K562 (cell line): ENCODE measurements at places on chromosomes 2 and 18. TPM values are rescaled to one million over a fixed set of nuclear protein-coding genes. Genes with fewer than 3 reads are reported as not detected.

GRCh38 chr2:69811591-69811990 lies 17.9 kb upstream of the GMCL1 start:
- no peak overlapping the region for H3K4me3 ChIP-seq
- no peaks in the 10 kb centered on the region for H3K36me3 ChIP-seq
- H3K27ac ChIP-seq, result no peak overlapping the region
- H3K4me1 ChIP-seq, result peaks cover 3% of the 10 kb centered on the region; the same call in 1 of the 2 replicates
- H3K27me3 ChIP-seq, result no peaks in the 10 kb centered on the region
- DNase-seq, result no peak

- H3K4me1 ChIP-seq, result no peaks in the 10 kb centered on the region
- H3K36me3 ChIP-seq, result no peaks in the 10 kb centered on the region
- H3K27me3 ChIP-seq, result no peaks in the 10 kb centered on the region; the same call in 2 of the 3 replicates
- no peak overlapping the region for H3K27ac ChIP-seq
- DNase-seq, result no peak
- H3K4me3 ChIP-seq, result no peak overlapping the region
These were observed 91.4 kb downstream of the COPS8 start for GRCh38 chr2:237177052-237177451.

- no peaks in the 10 kb centered on the region for H3K36me3 ChIP-seq
- no peak overlapping the region for H3K4me3 ChIP-seq
- peaks cover 17% of the 10 kb centered on the region for H3K4me1 ChIP-seq
- H3K27me3 ChIP-seq, result no peaks in the 10 kb centered on the region; the same call in 2 of the 3 replicates
These were observed 35.1 kb upstream of the B3GNT7 start for GRCh38 chr2:231360401-231360800.

- no peaks in the 10 kb centered on the region for H3K4me1 ChIP-seq
- no peak overlapping the region for H3K4me3 ChIP-seq
- H3K36me3 ChIP-seq, result no peaks in the 10 kb centered on the region
- H3K27ac ChIP-seq, result no peak overlapping the region
- H3K27me3 ChIP-seq, result no peaks in the 10 kb centered on the region
These were observed 57.0 kb downstream of the CCDC102B start for GRCh38 chr18:68854786-68855391.

DNA sequence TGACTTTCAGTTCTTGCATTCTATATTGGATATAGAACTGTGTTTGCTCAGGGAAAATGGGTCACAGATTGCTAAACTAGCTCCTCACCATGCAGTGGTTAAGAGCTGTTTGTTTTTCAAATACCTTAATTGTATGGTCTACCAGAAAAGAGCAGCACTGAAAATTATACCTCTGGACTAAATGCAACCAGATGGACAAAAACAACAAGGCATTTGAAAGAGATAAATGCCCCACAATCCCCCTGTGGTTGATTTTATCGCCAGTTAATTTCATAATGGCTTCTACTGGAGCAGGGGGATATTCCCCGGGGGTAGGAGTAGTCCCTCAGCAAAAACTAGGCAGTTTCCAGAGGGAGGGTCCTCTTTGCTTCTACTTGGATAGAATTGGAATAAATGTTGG lies 267.9 kb upstream of the TNP1 start:
- H3K27ac ChIP-seq, result no peak overlapping the region
- no peaks in the 10 kb centered on the region for H3K4me1 ChIP-seq

DNA sequence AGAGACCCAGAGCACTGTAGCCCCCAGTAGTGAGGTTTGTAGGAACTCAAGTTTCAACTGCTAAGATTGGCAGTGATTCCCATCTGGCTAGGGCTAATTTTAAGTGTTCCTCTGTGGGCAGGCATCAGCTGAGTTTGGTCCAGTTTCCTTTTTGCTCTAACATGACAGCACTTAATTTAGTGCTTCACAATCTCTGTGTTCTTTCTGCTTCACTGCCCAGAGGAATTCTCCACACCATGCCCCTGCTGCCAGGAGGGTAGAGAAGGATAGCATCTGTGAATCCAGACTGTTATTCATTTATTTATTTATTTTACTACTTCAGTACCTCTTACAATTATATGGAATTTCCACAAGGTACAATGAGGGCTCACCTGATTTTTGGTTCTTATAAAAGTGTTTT lies 549.9 kb upstream of the FSIP2 start:
- H3K27ac ChIP-seq, result no peak overlapping the region
- no peak overlapping the region for H3K4me3 ChIP-seq
- H3K36me3 ChIP-seq, result no peaks in the 10 kb centered on the region

GRCh38 chr2:157178874-157179273 lies 78.6 kb upstream of the GALNT5 start:
- no peak overlapping the region for H3K27ac ChIP-seq
- no peaks in the 10 kb centered on the region for H3K27me3 ChIP-seq
- peak; percentile 37 for DNase-seq
- no peak overlapping the region for H3K4me3 ChIP-seq

DNA sequence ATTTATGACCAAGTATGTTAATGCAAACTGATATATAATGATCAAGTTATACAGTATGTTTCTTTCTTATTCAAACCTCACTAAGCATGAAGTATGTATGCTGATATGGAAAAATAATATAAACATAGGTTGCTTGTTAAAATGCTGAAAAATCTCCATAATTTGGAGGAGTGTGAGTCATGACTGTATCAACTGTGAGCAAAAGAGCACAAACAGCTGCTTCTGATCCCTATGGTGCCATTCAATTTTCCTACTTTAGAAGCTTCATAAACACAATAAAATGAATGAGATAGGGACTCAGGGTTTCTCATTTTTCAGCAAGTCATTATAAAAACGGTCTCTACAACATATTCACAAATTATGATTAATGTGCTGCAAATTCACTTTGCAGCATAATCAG lies 129.9 kb upstream of the TFPI start:
- no peak overlapping the region for H3K27ac ChIP-seq
- no peaks in the 10 kb centered on the region for H3K4me1 ChIP-seq
- no peaks in the 10 kb centered on the region for H3K36me3 ChIP-seq
- DNase-seq, result no peak
- no peaks in the 10 kb centered on the region for H3K27me3 ChIP-seq

- no peaks in the 10 kb centered on the region for H3K36me3 ChIP-seq
- H3K4me3 ChIP-seq, result no peak overlapping the region
These were observed 30.6 kb upstream of the CYP1B1 start for GRCh38 chr2:38106405-38107094.

Gene SH3YL1
- 4.0 and 5.5 TPM in 2 replicates for total RNA-seq

DNA sequence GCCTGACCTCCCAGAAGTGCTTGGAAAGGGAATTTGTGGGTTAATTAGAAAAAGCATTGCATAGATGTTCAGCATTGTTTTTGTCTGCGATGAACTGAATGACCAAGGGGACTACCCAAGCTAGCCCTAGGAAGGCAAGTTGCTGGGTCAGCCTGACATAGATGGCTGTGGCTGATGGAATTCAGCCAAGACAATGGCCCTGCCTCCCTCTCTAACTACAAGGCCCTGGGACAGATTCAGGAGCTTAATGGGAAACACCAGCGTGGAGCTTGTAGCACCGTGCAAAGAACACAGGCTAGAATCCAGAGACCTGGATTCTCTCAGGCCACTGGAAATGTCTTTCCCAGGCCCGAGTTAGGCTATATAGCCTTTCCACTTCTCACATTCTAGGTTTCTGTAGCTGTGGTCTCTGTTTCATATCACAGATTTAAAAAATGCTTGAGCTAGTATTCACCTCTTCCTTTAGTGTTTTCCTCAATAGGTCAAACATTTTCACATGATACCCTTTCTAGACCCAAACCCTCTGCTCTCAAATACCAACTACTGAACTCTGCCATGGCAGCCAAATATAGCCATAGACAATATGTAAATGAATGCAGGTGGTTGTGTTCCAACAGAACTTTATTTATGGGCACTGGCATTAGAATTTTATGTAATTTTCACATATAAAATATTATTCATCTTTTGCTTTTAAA lies 294.3 kb upstream of the MEX3C start:
- H3K4me1 ChIP-seq, result no peaks in the 10 kb centered on the region
- H3K36me3 ChIP-seq, result no peaks in the 10 kb centered on the region
- H3K27ac ChIP-seq, result no peak overlapping the region
- H3K4me3 ChIP-seq, result no peak overlapping the region

DNA sequence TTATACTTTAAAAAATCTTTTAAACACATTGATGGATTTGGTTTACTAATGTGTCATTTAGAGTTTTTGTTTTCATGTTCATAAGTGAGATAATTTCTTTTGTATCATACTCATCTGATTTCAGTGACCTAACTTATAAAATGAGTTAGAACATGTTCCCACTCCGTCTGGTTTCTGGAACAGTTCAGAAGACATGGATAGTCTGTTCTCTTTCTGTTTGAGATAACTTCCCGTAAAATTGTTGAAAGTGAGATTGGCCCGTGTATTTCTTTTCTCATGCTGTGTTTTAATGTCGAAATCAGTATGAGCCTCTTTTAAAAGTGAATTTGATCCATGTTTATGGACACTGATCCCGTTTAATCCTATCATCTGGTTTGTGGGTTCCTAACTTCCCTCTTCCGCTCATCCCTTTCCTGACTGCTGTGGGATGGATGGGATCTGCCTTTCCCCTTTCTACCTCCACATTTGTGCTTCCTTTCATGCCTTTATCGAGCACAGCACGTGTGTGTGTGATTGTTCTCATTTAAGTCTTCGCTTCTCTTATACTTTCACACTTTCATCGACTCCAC lies 78.9 kb downstream of the COPS8 start:
- H3K27ac ChIP-seq, result no peak overlapping the region
- DNase-seq, result no peak
- no peak overlapping the region for H3K4me3 ChIP-seq
- H3K27me3 ChIP-seq, result no peaks in the 10 kb centered on the region
- H3K36me3 ChIP-seq, result no peaks in the 10 kb centered on the region
- no peaks in the 10 kb centered on the region for H3K4me1 ChIP-seq

- no peaks in the 10 kb centered on the region for H3K27me3 ChIP-seq
- no peaks in the 10 kb centered on the region for H3K36me3 ChIP-seq
- H3K4me3 ChIP-seq, result no peak overlapping the region
- no peak overlapping the region; the same call in 2 of the 3 replicates for H3K27ac ChIP-seq
- no peaks in the 10 kb centered on the region for H3K4me1 ChIP-seq
These were observed 310.1 kb downstream of the EXOC6B start for GRCh38 chr2:72515696-72516095.

GRCh38 chr2:49948091-49948490 lies 793.8 kb upstream of the FSHR start:
- H3K36me3 ChIP-seq, result no peaks in the 10 kb centered on the region
- H3K27me3 ChIP-seq, result no peaks in the 10 kb centered on the region
- no peak for DNase-seq
- no peaks in the 10 kb centered on the region for H3K4me1 ChIP-seq

- H3K4me3 ChIP-seq, result no peak overlapping the region
- DNase-seq, result no peak
- no peaks in the 10 kb centered on the region for H3K36me3 ChIP-seq
- no peaks in the 10 kb centered on the region for H3K4me1 ChIP-seq
- no peak overlapping the region for H3K27ac ChIP-seq
These were observed 513.9 kb upstream of the NXPH2 start for GRCh38 chr2:139293992-139294548.

DNA sequence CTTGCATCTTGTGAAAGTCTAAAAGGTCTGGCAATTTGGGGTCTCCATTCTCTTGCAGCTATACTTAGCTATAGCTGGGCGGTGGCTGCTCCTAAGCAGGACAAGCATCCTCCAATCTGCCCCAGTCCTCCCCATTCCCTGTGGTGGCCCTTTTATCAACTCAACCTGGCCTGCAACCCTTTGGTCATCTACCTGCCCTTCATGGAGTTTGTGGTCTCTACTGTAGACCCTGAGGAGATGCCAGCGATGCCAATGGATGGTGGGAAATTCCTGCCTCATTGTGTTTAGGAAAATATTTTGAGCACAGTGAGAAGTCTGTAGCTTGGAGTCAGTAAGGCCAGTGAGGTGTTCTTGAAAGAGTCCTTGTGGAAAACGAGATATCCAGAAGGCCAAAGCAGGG lies 143.4 kb downstream of the CAPN13 start:
- H3K4me3 ChIP-seq, result no peak overlapping the region
- no peak overlapping the region for H3K27ac ChIP-seq
- no peaks in the 10 kb centered on the region for H3K36me3 ChIP-seq
- no peaks in the 10 kb centered on the region for H3K27me3 ChIP-seq
- no peak for DNase-seq

DNA sequence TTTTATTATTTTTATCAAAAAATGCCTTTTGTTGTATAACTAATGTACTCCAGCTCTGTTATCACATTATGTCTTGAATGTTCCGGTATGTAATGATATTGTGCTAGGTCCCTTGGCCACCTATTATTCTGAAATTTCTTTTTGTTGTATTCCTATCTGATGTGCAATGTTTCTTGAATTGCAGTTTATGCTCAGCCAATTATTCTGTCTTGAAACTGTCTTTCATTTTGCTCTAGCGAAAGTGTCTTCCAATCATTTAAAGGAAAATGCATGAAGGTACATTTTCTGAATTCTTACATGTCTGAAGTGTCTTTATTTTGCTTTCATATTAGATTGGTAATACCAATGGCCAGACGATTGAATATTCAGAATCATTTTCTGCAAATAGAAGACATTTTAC lies 277.5 kb downstream of the SPAG16 start:
- no peaks in the 10 kb centered on the region for H3K4me1 ChIP-seq
- no peak for DNase-seq
- no peaks in the 10 kb centered on the region for H3K36me3 ChIP-seq
- H3K27me3 ChIP-seq, result no peaks in the 10 kb centered on the region
- no peak overlapping the region for H3K27ac ChIP-seq

Gene NEU2
- total RNA-seq, result not detected in 2 replicates
